NCI-H774 (cell line): ENCODE measurements at places on chromosomes 7 and 10.

GRCh38 chr10:132891368-132891767 lies 51.0 kb downstream of the CFAP46 start:
- DNase-seq = no peak

GRCh38 chr10:73888514-73888913 lies 14.2 kb upstream of the CAMK2G start:
- DNase-seq = no peak

- DNase-seq = no peak
These were observed 11.6 kb upstream of the RBP3 start for GRCh38 chr10:47336387-47337134.

DNA sequence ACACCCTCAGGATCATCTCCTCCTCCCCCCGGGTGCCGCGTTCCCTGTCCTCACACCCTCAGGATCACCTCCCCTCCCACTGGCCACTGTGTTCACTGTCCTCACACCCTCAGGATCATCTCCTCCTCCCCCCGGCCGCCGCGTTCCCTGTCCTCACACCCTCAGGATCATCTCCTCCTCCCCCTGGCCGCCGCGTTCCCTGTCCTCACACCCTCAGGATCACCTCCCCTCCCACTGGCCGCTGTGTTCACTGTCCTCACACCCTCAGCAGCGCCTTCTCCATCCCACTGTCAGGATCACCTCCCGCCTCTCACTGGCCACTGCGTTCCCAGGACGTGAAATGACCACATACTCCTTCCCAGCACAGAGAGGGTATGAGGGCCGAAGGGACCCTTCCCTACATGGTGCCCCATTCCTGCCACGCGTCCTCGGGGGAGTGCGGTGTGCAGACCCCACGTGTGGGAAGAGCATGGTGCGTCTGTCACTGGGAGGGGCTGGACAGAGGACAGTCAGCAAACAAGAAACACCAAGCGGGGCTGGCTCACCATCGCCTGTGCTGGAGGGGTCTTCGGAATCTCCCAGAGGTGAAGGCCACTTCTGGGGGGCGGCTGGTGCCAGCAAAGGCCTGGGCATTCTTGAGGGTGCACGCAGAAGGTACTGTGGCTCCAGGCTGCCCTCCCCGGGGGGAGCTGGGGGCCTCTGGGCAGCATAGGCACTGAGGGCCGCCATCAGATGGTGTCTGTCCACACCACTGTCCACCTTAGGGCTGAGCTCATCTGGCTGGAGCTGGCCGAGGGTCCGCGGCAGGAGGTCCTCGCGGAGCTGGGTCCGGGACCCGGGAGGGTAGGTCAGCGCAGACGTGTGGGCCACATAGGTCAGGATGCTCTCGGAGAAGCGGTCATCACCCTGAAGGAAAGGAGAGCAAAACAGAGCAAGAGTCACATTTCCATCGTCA lies 421.0 kb downstream of the PTPRN2 start:
- no peak for DNase-seq

- no peak for DNase-seq
These were observed 545.9 kb downstream of the SORCS1 start for GRCh38 chr10:106618646-106619045.

DNA sequence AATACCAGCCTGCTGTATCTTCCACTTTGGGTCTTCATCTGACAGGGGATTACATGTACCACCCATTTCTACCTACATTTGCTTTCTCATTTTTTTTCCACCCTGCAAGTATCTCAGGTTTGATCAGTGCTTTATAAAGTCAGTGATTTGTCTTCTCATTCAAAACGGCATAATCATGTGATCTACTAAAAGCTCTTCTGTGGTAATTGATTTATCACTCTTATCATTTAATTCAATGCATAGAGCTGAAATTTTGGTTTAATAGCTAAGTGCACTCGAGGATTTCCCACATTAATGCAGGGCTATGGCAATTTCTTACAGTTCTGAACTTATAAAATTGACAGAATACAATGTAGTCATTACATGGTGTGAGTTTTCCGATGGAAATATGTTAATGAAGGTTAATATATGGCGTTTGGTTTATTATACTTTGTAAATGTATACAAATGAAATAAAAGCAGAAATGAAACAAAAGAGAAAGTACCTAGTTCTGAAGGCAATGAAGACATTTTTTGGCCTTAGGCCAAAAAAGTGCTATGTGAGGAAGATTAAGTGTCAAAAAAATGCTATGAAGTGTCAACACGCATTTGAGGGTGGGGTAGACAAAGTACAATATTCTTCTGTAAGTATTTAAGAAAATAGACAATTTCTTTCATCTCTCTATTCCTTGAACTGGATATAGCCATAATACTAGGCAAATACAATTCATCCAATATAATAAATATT lies 457.3 kb downstream of the ETV1 start:
- DNase-seq = no peak

DNA sequence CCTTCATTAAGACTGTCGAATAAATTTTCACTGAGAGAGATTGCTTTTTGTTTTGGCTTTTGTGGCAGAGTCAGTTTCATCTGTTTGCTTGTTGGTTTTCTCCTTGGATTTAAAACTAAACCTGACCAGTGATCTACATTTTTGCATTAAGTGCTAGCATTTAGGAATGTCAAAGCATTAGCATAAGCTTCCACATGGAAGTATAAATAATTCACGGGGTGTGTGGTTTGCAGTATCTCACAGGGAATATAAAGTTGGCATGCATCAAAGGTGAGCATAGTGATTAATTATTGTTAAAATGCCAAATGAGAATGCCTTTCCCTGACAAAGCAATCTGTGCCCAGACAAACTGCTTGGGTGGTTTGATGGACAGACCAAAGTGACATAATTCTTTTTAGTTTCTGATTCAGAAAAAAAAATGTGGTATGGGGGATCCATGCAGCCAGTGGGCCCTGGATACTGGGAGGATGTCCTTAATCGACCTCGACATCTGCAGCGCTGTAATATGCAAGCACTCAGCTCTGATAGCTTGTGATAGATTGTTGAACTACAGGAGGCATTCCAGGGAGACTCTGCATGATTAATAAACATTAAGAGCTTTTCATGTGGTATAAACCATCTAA lies 339.3 kb upstream of the POM121L12 start:
- DNase-seq = peak; percentile 13

- peak; percentile 77 for DNase-seq
These were observed 101.0 kb upstream of the SVIL start for GRCh38 chr10:29735628-29736365.

GRCh38 chr10:79268742-79269141 lies 78.5 kb upstream of the PPIF start:
- no peak for DNase-seq

DNA sequence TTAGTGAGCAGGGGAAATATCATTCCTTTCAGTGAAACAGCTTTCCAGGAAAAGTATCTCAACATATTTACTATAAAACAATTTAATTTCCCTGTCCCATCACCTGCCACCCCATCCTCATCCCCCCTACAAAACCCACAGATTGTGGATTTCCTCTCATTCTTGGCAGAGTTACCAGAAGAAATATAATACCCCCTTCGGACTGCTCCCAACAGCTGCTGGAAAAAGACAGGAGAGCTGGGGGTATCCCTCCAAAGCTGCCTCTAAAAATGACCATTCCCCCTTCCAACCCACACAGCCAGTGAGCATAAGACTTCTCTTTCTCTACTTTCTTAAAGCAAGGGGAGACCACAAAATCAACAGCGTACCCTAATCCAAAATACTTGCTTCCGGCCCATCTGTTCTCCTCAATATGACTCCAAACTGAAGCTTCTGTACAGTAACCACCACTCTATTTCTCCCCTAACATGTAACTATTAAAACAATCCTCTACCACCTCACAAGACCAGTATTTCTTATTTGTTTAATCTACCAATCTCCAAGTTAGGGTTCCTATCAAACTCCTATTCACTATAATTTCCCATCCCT lies 7.8 kb downstream of the FBXW4 start:
- DNase-seq = no peak

DNA sequence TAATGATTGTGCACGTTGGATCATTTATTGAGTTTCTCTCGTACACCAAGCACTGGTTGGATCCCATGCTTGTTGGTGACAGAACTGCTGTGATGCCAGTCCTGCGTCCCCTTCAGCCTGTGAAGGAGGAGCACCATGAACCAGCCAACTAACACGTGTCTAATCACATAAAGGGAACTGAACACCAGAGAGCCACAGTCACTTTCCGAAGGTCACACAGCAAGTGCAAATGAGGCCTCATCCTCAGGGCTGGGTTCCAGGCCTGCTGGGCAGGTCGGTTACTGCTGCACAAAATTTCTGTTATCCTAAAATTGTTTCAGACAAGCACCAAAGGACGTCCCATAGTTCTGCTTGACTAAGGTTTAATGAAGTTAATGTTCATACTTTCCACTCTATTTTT lies 332.0 kb upstream of the ZNF32 start:
- DNase-seq = no peak

DNA sequence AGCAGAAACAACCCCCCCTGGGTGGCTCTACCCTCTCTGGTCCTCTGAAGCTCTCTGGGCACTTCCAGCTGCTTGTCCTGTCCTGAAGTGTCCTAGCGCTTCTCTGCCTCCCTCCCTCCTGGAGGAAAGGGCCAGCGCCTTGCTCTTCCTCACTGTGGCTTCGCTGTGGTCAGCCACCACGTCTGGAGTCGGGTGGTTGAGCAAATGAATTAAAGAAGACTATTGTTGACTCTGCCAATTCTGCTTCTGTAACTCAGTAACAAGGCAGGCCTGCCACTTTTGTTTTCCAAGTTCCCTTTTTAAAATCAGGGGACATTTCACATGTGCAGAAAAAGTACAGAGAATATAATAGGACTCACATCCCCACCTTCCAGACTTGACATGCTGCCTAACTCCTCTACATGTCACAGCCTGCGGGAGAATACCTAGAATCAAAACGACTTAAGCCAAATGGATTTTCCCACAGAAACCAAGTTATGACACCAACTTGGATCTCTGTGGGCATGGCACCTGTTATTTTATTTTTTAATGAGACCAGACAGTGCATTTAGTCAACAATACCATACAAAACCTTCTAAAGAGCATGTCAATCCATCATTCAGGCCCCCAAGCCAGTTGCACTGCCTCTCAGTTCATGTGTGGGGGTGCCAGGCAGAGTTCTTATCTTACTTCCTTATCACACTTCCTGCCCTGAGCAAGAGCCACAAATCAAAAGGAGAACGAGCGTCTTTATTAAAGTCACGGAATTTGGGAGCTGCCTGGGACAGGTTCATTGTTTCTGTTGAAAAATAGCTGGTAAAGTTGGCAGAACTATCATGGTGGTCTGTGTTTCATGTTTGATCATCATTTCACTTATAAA lies 6.8 kb downstream of the FFAR4 start:
- DNase-seq = no peak

- peak; percentile 69 for DNase-seq
These were observed 142.5 kb downstream of the WDR37 start for GRCh38 chr10:1198453-1199344.

DNA sequence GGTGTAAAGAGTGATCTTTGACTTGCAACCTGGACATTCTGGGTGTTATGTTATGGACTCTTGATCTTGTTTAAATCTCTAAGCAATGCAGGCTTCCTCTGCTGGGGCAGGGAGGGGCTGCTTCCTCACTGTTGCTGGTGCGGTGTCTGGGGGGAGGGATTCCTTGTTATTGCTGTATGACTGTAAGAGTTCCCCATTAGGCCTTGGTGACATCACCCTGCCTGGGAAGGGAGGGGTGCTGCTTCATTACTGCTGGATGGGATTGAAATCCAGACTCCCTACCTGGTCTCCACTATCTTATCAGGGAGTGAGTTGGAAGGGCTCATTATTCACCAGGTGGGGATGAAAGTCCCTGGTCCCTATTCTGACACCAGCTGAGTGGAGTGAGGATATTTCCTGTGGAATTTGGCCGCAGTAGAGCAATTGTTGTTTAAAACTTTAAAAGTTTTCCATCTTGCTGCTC lies 8.8 kb downstream of the OGDH start:
- no peak for DNase-seq

DNA sequence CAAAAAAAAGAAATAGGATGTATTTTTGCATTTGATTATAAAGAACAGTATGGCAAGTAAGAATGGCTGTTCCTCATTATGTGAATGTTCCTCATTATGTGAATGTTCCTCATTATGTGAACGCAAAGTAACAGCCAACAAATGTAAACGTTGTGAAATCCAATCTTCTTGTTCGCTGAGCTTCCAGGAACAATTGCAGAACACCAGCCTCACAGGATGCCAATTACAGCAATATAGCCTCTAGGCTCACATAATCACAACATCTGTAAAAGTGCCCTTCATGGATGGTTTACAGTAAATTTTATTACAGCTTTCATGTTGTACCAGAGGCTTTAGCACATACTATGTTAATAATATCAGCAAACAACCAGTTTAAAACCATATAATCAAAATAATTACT lies 71.6 kb downstream of the THSD7A start:
- peak; percentile 74 for DNase-seq

- DNase-seq = no peak
These were observed 70.0 kb upstream of the HGF start for GRCh38 chr7:81839708-81840369.

DNA sequence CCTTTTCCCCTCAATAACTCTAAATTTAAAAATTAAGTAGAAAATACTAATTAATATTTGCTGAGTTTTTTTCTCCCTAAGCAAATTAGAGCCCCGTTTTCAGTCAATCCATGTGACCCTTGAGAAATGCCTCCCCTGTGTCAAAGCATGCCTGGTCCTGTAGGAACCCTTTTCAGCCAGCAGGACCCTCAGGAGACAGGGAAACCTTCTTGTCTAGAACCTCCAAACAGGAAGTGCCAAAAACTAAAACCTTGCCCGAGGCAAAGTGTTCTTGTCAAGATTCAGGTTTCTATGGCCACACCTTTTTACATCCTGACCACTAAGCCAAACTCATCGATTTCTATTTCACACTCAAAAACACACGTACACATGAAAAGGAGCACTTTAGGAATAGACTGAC lies 60.1 kb upstream of the NFE2L3 start:
- DNase-seq = no peak

- no peak for DNase-seq
These were observed 14.9 kb upstream of the GIMAP8 start for GRCh38 chr7:150435390-150436073.

DNA sequence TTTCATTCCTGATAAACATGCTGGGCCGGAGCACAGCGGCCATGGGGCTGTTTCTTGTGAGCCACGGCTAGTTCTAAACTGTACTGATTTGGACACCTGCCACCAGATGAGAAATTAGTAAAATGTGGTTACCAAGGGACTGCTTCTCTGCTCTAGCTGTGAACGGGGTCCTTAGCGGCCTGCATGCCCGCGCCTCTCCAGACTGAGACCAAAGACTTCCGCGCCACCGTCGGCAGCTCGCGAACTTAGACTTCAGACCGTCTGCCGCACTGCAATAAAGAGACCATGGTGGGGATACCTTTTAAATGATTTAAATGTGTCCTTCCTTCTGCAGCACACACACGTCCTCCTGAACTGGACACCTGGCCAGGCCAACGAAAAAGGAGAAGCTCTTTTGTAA lies 116.4 kb downstream of the BMS1 start:
- no peak for DNase-seq

- DNase-seq = no peak
These were observed 157.3 kb downstream of the PCLO start for GRCh38 chr7:83005410-83005809.
